ENCODE measurements at places on chromosomes 1 and 21. TPM values are rescaled to one million over a fixed set of nuclear protein-coding genes. Genes with fewer than 3 reads are reported as not detected.

DNA sequence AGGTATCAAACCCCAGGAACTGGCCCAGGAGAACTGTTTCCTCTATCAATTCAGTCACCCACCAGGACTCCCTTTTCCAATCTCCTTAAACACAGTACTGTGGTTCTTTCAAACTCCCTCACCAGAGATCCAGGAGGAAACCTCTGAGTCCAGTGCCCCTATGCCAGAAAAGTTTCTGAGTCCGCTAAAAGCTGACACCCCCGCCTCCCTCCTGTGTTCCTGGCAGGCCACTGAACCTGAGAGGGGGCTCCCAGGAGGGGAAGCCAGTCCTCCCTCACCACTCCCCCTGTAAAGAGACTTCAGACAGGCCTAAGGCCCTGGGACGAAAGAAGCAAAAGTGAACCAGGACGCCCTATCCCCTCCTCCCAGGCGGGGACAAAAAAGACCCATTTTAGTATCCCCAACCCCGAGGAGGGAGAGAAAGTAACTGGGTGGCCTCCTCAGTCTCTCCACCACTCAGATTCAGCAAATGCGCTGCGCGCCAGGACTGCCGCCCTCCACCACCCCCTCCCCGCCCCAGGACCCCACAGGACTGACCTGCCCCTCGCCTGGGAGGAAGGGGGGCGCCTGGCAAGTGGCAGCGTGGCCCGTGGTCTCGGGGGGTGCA is 624 bp downstream of the SLC41A1 start:
- no peak for DNase-seq

- no peak for DNase-seq
Measured at GRCh38 chr1:229396585-229397206, 37.2 kb downstream of the ACTA1 start.

DNA sequence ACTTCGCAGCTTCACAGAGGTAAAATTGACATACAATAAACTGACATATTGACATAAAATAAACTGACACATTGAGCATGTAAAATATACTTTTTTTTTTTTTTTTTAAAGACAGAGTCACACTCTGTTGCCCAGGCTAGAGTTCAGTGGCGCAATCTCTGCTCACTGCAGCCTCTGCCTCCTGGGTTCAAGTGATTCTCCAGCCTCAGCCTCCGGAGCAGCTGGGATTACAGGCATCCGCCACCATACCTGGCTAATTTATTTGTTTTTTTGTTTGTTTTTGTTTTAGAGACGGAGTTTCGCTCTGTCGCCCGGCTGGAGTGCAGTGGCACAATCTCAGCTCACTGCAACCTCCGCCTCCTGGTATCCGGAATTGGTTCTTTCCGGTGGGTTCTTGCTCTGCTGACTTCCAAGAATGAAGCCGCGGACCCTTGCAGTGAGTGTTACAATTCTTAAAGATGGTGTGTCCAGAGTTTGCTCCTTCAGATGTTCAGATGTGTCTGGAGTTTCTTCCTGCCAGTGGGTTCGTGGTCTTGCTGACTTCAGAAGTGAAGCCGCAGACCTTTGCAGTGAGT is 48.4 kb upstream of the CLIC4 start:
- DNase-seq = no peak

The TCEA3 gene
- polyA plus RNA-seq = 32.3 TPM

The APCS gene
- polyA plus RNA-seq = not detected
